Lower lobe of right lung (tissue), 2 donors: ENCODE measurements at places on chromosomes 11 and 22. TPM values are rescaled to one million over a fixed set of nuclear protein-coding genes. Genes with fewer than 3 reads are reported as not detected.

Gene BTG4
- total RNA-seq: 0.38 TPM

Gene OR10D3
- total RNA-seq: not detected

Gene FOXR1
- total RNA-seq: not detected

DNA sequence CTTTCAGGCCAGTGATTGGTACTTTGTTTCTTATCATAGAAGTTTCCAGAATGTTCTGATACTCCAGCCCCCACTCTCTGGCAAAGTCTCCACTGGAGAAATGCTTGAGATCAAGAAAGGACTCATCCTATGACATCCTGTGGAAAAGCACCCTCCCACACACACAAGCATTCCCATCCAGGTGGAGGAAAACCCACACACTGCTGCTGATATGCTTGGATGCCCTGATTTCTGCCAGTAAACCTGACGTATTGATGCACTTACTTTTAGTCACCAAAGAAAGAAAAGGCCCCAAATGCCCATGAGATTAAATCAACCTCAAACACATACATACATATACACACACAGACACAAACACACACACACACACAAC, 9.2 kb upstream of the SLC5A12 start:
- H3K27ac ChIP-seq: no peak overlapping the region
- H3K36me3 ChIP-seq: no peaks in the 10 kb centered on the region
- no peaks in the 10 kb centered on the region for H3K27me3 ChIP-seq

DNA sequence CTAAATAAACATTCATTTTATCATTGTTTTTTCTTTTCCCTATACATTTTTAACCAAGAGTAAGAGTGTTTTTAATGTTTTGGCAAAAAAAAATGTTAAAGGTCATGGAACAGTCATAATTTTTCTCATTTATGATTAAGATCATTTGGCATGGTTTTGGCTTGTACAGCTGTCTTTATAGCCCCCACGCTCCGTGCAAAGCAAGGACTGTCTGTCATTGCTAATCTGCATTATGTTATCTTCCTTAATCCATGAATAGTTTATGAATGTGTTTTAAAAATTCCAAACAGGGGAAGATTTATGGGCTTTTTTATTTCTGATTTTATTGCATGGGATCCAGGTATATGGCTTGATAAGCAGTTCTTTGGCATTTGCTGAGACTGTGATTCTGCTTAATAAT, 28.1 kb downstream of the PGM2L1 start:
- H3K4me3 ChIP-seq: no peak overlapping the region
- no peaks in the 10 kb centered on the region for H3K27me3 ChIP-seq
- peaks cover 4% of the 10 kb centered on the region for H3K36me3 ChIP-seq

DNA sequence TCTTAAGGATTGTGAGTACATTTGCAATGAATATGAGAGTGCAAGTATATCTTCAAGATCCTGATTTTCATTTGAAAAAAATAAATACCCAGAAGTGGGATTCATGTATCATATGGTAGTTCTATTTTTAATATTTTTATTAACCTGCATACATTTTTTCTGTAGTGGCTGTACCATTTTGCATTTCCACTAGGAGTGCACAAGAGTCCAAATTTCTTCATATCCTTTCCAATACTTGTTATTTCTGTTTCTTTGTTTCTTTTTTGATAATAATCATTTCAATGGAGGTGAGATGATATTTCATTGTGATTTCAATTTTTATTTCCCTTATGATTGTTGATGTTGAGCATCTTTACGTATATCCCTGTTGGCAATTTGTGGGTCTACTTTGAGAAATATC, 759.8 kb upstream of the CNTN5 start:
- H3K27ac ChIP-seq: no peak overlapping the region
- no peaks in the 10 kb centered on the region for H3K27me3 ChIP-seq
- DNase-seq: no peak
- H3K4me3 ChIP-seq: no peak overlapping the region

DNA sequence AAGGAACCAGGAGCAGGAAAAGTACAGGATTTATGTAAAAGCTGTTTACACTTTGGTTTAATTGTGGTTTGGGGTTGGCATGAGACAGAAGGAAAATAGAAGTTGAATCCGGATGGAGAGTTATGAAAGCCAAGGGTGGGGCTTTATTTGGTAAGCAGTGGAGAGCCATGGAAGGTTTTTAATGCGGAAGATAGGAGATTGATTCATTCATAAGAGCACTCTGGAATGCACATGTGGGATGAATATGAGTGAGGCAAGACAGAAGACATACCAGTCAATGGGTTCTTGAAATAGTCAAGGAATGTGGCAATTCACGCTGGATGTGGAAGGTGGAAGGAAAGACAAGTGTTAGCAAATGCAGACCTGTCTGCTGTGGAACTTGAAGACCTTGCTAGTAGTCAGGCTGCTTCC, 9.3 kb upstream of the GLB1L3 start:
- H3K36me3 ChIP-seq: peaks cover 29% of the 10 kb centered on the region
- H3K4me1 ChIP-seq: peaks cover 24% of the 10 kb centered on the region
- H3K4me3 ChIP-seq: no peak overlapping the region
- peaks cover 17% of the 10 kb centered on the region for H3K27me3 ChIP-seq
- peak overlapping the region; percentile 61 for H3K27ac ChIP-seq

GRCh38 chr22:46909237-46910030, 147.0 kb downstream of the TBC1D22A start:
- H3K36me3 ChIP-seq: peaks cover 44% of the 10 kb centered on the region
- no peak for DNase-seq
- H3K4me3 ChIP-seq: no peak overlapping the region
- H3K27me3 ChIP-seq: no peaks in the 10 kb centered on the region
- H3K27ac ChIP-seq: no peak overlapping the region

- H3K4me1 ChIP-seq: no peaks in the 10 kb centered on the region
- H3K4me3 ChIP-seq: no peak overlapping the region
- H3K27ac ChIP-seq: no peak overlapping the region
- DNase-seq: no peak
- H3K36me3 ChIP-seq: no peaks in the 10 kb centered on the region
Observed at GRCh38 chr11:120878781-120879180, 145.1 kb upstream of the TBCEL start.
